ENCODE measurements at places on chromosomes 3 and 15.

DNA sequence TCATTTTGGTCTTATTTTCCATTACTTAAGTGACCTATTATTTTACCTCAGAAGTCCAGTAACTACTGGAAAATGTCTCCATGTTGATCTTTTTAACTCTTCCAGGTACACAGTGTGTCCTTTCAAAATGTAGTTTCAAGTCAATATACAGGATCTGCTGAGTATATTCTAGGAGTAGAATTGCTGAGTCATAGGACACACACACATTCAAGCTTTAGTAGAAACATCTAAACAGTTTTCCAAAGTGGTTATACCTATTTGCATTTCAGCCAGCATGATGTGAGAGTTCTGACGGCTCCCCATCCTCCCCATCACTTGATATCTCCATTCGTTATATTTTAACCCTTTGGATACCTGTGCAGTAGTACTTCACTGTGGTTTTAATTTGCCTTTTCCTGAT lies 271.9 kb downstream of the MCTP2 start:
- no peak for DNase-seq

DNA sequence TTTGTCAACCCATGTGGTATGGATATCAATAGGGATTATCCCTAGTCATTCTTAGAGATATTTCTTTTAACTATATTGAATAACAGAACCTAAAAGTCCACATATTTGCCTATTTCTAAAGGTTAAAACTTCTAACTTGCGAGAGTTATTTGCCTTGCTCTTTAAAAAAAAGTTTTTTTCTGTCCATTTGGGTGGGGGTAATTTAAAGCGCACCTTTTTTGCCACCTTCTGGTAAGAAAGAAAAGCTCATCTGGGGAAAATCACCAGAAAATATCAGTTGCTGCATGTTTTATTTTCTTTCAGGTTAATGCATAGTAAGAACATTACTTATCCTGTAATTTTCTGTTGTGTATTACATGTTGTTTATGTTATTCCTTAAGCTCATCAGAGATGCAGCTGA lies 242.0 kb upstream of the GOLGA6L4 start:
- no peak for DNase-seq

GRCh38 chr3:122975924-122976293 lies 51.7 kb downstream of the SEMA5B start:
- no peak for DNase-seq

GRCh38 chr3:124890573-124891190 lies 3.5 kb upstream of the ITGB5 start:
- no peak for DNase-seq

GRCh38 chr15:63532307-63532744 lies 27.9 kb downstream of the USP3 start:
- DNase-seq = no peak

GRCh38 chr15:63353261-63353660 lies 28.4 kb downstream of the CA12 start:
- DNase-seq = no peak

GRCh38 chr3:182937293-182938051 lies 42.9 kb downstream of the DCUN1D1 start:
- DNase-seq = no peak

DNA sequence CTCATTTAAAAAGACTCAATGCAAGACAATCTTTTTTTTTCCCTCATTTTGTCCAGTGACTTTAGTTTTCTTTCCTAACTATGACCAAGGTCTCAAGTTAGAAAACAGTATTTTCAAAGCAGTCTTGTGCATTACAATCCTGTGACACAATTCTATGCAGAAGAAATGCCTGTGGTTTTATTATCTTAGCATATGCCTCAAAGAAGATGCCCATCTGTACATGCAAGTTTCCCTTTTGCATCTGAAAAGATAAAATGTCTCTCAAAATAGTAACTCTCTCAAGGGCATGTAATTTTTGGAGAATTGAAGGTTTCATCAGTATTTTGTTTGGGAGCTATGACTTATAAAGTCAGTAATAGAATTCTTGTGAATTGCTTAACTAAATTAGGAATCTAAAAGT lies 292.0 kb upstream of the SUCLG2 start:
- DNase-seq = no peak

DNA sequence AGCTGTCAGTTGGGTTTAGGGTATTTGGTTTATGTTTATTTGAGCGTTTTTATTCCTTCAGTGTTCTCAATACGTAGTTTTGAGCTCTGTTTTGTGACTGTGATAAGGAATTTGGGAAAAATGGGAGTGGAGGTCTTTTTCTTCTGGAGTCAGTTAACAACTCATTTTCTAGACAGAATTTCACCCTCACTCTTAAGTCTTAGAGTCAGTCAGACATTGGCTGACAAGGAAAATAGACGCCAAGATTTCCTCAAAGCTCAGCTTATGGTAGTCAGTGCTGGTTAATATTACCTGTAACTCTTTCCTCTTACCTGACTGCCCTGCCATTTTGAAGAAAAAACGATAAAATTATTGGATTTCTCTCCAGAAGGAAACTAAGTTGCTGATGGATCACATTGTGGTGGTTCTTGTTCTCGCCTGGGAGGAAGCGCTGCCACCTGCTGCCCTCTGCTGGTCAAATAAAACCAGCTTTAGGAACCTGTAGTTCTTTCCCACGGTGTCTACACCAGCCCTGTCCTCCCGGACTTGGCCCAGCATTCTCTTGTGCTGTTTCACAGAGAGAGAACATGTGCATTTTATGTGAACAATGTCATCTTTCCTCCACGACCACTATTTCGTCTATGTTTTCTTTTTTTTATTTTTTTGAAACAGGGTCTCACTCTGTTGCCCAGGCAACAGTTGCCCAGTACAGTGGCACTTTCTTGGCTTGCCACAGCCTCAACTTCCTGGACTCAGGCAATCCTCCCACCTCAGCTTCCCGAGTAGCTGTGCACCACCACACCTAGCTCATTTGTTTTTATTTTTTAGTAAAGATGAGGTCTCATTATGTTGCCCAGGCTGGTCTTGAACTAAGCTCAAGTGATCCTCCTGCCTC lies 41.4 kb upstream of the UMPS start:
- peak; percentile 67 for DNase-seq

DNA sequence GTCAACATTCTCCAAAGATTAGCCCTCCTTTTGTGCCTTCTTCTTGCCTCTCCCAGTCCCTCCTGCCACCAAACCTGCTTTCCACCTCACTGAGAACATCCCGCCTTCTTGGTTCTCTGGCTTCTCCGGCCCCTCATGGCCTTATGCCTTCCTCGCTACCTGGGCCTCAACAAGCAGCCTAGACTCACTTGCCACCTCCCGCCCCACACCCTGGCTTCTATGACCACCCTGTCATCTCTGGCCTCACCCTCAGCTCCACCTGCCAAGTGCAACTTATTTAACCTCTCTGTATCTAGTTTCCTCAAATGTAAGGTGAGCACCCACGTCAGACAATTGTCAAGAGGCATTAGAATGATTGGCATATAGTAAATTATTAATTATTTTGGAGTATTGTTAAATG lies 68.8 kb upstream of the MEX3B start:
- DNase-seq = no peak

- DNase-seq = no peak
Observed at GRCh38 chr3:2510591-2511145, 412.0 kb downstream of the CNTN4 start.

DNA sequence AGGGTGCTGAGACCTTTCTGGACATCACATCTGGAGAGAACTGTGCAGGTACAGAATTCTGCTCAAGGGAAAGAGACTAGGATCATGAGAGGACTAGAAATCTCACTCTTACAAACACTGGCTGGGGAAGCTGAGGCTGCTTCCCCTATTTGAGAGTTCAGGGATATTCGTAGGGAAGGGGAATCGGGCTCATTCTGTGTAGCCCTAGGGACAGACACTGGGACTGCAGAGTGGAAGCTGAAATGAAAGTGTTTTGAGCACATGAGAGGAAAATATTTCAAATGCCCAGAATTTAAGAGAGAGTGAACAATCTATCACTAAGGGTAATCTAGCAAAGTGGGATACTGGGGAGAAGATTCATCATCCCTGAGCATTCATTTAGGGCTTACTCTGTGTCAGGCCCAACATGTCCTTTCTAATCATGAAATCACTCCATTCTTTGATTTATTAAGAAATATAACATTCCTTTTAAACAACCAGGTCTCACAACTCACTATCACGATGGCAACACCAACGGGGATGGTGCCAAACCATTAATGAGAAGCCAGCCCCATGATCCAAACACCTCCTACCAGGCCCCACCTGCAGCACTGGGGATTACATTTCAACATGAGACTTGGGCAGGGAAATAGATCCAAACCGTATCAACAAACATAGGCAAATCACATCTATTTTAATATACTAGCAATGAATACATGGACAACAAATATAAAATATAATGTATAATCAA lies 63.0 kb downstream of the CPN2 start:
- no peak for DNase-seq

DNA sequence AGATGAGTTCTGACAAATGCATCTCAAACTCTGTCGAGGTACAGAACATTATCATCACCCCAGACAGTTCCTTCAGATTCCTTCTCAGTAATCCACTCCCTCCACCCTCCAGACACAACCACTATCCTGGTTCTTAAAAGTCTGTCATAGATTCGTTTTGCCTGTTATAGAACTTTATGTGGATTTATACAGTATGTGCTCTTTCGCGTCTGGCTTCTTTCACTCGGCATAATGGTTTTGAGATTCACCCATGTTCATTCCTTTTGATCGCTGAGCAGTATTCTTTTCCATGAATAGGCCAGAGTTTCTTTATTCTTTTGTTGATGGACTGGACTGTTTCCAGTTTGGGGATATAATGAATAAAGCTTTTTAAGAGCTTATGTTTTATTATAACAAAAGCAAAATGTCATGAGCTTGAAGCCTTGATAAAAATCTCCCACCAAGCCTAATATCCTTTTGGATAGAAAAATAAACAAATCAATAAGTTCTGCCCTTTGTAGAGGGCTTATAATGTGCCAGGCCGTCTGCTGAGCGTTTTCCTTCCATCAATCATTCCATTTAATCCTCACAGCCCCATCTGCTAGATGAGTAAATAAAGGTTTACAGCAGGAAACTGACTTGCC lies 21.3 kb upstream of the RFTN1 start:
- DNase-seq = no peak

DNA sequence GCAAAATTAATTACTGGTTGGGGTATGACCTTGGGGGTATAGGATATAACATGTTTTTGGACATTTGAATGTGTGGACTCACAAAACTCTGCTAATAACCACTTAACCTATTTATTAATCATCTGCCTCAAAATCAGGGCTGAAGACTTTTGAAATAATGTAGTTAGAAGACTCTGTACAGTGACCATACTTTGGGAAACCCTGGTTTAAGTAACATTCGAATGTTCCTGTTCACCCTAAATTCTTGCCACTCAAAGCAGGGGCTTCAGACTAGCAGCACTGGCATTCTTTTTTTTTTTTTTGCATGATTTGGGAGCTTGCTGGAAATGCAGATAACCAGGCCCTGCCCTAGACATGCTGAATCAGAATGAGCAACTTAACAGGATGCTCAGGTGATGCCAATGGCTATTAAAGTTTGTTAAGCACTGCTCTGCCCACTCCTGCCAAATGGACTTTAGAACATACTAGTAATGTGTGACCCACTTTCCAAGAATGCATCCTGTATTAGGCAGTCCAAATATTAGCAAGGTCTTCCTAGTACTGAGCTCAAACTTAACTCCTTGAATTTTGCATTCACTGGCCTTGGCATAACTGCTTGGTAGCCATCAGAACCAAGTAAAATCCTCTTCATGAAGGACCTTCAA lies 12.7 kb upstream of the ST3GAL6 start:
- DNase-seq = no peak

- no peak for DNase-seq
Observed at GRCh38 chr15:82393671-82394070, 35.9 kb upstream of the GOLGA6L9 start.

GRCh38 chr3:123980539-123980938 lies 11.4 kb downstream of the ROPN1 start:
- no peak for DNase-seq

- no peak for DNase-seq
Observed at GRCh38 chr3:121295979-121296378, 249.8 kb downstream of the POLQ start.

DNA sequence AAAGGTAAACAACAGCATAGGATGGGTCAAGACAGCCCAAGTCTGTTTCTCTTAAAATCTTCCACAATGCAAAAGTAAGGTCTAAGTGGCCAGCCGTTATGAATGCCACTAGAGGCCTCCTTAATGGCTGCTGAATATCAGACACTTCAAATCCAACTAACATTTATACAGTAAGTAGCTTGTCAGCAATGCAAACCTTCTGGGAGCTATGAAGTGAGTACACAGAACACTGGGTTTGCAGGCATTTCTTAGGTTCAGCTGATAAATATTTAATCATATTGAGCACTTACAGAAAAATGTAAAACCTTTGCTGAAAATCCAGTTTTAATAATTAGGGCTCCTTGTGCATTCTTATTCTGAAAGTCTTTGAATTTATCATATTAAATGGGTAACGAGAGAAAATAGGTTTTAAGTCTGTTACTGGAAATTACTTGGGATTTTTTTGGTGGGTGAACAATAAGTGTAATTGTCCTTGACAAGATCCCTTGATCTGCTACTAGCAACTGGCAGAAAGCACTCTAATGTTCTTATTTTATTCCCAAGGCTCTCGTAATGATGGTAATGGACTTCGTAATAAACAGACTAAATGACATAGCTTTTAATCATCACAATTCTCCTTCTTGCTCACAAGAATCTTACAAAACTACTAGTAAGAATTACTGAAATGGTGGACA lies 141.7 kb upstream of the GPR149 start:
- no peak for DNase-seq

- peak; percentile 47 for DNase-seq
Observed at GRCh38 chr3:13896473-13897154, 16.7 kb upstream of the WNT7A start.

DNA sequence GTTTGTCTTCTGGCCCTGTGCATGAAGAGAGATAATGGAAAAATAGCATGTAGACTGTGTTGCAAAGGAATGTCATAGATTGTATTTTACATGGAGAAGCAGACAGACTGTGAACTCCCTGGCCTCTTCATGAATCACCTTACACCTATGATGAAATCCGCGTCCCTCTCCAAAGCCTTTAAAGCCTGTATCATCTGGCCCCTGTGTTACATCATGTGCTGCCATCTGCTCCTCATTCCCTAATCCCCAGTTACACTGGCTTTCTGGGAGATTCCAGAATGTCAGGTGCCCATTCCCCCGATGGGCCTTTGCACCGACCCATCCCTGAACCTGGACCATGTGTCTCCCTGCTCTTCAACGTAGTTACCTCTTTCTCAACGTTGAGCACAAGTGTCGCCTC lies 190.8 kb downstream of the ADAMTSL3 start:
- DNase-seq = no peak

- DNase-seq = no peak
Observed at GRCh38 chr3:10508619-10509260, 3.4 kb upstream of the ATP2B2 start.

GRCh38 chr3:61780016-61780415 lies 218.6 kb downstream of the PTPRG start:
- no peak for DNase-seq

GRCh38 chr15:73684581-73685455 lies 635 bp downstream of the CD276 start:
- DNase-seq = no peak

DNA sequence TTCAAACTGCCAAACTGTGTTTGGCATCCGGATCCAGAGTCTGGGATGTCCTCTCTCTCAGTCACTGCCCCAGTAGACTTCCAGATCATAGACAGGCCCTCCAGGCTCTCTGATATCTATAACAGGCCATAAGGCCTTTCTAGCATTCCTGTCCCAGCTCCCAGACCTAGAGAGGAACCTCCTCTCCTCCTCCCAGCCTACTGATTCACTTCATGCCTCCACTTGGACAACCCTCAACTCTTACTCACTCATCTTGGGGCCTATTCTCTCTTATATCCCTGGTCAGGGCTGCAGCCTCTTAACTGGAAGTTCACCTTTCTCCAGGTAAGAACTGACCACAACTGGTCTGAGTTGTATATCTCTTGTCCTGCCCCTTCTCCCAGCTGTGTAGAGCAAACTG lies 253.7 kb upstream of the TRIM42 start:
- no peak for DNase-seq
